ENCODE measurements at places on chromosomes 6 and 20.

DNA sequence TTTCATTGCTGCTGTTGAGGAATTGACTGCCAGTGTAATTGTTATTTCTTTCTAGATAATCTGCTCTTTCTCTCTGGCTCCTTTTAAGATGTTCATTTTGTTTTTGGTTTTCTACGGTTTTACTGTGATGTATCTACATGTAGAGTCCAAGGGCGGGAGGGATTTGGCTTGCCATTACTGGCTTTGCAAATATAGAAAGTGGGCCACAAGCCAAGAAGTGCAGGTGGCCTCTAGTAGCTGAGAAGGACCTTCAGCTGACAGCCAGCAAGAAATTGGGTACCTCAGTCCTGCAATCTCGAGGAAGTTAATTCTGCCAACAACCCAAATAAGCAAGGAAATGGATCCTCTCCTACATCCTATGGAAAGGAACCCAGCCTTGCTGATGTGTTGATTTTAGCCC is 42.8 kb upstream of the GLP1R start:
- DNase-seq: no peak

GRCh38 chr6:147651249-147652063 is 143.0 kb downstream of the SAMD5 start:
- no peak for DNase-seq

DNA sequence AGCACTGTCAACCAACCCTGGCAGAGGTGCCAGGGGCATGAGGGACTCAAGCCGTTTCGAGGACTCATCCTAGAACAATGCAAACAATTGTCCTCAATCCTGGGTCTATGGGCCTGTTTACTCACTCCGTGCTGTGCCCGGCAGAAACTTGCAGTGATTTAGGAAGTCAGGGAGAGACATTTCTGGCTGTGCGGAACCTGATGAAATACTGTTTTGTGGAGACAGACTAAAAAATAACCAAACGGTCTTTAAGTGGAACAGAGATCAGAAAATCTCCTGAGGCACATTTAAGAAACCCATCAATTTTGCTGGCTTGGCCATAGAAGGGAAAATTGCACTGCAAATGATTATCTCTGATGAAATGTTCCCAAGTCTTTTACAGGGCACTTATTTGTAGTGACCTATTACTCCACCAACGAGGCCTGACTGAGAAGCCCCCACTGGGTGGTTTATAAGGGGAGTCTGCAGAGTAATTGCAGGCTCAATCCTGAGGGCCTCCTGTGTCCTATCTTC is 79.8 kb upstream of the KCNK16 start:
- no peak for DNase-seq

DNA sequence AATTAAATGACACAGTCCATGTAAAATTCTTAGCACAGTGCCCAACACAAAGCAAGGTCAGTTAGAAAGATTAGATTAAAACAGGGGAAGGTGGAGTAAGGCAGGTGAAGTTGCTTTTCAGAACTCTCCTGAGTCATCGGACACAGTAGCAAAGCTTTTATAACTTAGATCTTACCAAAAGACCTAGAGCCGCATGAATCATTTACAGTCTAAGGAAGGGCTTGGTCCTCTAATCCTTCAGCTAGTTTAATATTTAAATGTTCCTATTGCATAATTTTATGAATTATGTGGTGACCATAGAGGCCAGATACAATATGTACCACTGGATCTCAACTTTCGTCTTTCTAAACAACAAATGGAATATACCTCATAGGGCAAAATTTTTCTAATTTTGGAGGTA is 202.1 kb upstream of the SNX9 start:
- no peak for DNase-seq

DNA sequence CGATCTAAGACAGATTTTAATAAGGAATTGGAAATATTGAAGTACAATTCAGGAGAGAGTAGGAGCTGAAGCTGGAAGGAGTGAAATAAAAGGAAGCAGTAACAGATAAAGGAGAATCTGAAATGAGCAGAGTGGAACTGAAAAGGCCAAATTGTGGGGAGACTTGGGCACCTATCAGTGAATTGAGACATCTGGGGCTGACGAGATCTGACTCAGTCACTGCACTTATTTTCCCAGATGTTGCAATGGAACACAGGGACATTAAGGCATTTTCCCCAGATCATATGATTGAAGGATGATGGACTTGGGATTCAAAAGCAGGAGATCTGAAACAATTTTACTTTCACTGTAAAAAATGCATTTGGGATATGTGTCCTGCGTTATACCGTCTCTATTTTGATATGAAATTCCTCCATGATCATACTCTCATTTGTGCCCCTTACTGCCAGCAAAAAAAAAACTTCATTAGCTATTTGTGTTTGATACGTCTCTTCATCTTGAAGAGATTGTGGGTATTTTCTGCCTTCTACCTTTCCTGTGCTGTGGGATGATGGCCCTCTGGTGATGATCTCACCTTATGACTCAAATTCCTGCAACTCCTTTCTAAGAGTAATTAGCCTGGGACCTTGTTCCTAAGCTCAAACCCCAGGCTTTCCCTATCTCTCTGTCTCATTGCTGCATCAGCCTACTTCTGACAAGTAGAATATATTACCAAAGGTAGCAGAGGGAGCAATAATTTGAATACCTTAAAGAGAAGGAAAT is 278.5 kb upstream of the MAN1A1 start:
- DNase-seq: no peak

DNA sequence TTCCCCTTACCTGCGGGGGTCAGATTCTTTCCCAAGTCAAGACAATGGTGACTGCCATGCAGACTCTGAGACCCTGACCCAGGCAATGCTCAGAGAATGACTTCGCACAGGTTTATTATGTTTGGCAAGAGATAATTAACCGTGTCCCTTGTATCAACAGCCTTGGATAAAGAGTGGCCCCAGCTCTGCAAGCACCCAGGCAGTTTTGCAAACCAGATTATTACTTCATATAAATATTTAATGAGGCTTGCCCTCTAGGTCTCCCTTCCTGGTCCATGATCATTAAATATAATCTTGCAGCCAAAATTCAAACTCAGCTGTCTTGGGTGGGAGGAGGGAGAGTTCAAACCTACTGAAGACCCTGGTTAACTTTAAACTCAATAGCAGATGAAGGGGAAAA is 156.5 kb downstream of the ANKRD60 start:
- DNase-seq: no peak

- DNase-seq: no peak
Measured at GRCh38 chr20:60862601-60863000, 389.5 kb upstream of the CDH4 start.

GRCh38 chr20:62549029-62549428 is 73.2 kb upstream of the GATA5 start:
- no peak for DNase-seq

- no peak for DNase-seq
Measured at GRCh38 chr6:55957961-55958422, 82.6 kb upstream of the BMP5 start.

DNA sequence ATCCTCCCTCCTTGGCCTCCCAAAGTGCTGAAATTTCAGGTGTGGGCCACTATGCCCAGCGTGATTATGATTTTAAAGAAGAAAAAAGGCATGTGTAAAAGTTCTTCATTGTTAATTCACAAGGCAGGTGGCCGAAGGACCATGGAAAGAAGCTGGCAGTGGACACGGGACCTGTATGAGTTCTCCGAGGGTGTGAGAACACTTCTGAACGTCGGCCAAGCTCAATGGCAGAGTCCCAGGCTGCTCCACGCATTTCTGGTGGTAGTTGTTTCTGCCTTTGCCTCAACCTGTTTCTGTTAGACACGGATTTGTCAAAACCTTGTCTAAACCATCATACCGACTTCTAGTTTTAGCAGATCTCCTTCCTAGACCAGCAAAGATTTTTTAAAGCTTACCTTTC is 36.6 kb downstream of the IL20RA start:
- no peak for DNase-seq

DNA sequence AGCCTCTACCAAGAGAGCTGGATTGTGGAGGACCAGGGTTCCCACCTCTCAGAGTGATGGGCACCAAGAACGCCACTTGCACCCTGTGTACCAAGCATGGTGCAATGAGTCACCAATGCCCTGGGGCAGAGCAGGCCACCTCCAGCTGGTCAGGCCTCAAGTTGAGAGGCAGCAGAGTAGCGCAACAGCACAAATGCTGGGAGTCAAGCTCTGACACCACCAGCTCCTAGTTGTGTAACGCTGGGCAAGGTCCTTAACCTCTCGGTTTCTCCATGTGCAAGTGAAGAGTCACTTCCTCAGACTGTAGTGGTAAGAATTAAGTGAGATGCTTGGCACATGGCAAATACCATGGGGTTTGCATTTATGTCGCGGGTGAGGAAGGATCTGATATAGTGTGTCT is 25.6 kb downstream of the GFOD1 start:
- no peak for DNase-seq

DNA sequence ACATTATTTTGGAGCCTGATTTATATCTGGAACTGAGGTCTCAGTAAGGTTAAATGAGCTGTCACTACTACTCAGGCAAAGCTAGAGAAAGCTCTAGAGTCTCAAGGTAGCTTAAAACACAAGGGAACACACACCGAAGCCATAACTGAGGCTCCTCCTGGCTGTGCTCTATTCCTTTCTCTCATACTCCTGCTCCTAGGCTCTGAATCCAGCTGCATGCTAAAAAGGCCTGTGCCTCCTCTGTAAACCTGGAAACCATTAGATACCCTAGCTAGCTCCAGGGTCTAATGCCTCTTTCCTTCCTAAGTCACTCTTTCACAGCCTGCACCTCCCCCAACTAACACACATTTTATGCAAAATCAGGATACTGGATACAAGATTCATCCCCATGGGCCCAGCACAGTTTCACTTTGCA is 17.1 kb downstream of the RIPOR2 start:
- DNase-seq: no peak

DNA sequence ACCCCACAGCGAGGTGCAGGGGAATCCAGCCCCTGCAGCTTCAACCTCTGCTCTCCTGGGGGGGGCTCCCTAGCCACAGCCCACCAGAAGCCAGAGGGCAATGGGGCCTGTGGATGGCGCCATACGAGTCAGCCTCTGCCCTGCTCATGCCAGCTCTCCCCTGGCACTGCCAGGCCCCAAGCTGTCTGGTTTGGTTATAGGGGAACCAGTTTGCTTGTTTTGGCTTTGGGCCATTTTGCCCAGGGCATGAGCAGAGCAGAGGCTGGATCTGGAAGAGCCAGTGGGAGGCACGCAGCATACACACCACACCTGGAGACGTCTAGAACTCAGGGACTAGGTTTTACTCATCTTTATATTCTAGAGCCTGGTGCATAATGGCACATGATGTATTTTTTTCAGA is 66.7 kb upstream of the SLC22A16 start:
- DNase-seq: no peak

DNA sequence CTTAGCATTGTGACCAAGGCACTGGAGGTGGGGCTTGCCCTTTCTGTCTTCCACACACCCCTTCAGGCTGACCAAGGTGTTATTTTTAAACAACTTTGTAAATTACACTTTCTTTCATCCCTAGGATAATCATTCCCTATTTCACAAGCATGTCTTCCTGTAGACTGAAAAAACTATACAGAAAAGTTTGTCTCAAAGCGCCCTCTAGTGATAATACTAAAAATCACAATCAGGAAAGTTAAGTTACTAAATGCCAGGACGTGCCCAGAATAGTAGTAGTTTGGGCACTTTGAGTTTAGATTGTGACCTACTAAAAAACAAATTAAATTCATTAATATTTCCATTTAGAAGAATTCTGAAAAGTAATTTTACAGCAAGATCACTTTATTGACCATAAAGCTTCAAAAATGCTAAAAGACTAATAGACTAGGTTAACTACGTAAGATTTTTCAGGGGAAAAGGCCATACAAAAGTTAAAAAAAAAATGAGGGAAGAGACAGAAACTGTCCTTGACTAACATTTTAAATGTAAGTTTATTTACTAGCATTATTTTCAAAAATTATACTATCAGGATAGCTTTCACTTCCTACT is 123.3 kb upstream of the DUSP22 start:
- DNase-seq: no peak

- DNase-seq: no peak
Measured at GRCh38 chr20:52965819-52966218, 6.3 kb upstream of the TSHZ2 start.

- DNase-seq: no peak
Measured at GRCh38 chr20:35106827-35107380, 14.3 kb upstream of the TRPC4AP start.

GRCh38 chr20:43840382-43841070 is 74.1 kb upstream of the TOX2 start:
- no peak for DNase-seq

- DNase-seq: no peak
Measured at GRCh38 chr6:157811476-157812173, 11.4 kb upstream of the SNX9 start.

GRCh38 chr6:11329726-11330412 is 97.4 kb upstream of the NEDD9 start:
- no peak for DNase-seq

GRCh38 chr20:58755062-58755697 is 62.6 kb downstream of the NPEPL1 start:
- DNase-seq: no peak

GRCh38 chr20:58614366-58614765 is 36.7 kb upstream of the STX16 start:
- DNase-seq: no peak

GRCh38 chr20:11110535-11110934 is 436.7 kb upstream of the JAG1 start:
- DNase-seq: no peak

DNA sequence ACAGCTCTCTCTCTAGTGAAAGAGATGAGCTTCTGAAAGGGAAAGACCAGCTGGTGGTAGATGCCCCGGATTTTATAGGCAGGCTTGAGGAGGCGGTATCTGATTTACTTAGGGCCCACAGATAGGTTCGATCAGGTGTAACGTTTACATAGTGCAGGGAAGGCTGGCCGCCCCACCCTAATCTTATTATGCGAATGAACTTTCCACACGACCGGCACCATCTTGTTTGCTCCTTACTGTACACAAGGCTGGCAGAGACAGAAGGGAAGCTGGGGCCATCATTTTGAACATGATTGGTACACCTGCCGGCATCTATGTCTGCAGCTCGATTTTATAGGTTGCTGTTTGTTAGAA is 212.0 kb upstream of the JARID2 start:
- no peak for DNase-seq

DNA sequence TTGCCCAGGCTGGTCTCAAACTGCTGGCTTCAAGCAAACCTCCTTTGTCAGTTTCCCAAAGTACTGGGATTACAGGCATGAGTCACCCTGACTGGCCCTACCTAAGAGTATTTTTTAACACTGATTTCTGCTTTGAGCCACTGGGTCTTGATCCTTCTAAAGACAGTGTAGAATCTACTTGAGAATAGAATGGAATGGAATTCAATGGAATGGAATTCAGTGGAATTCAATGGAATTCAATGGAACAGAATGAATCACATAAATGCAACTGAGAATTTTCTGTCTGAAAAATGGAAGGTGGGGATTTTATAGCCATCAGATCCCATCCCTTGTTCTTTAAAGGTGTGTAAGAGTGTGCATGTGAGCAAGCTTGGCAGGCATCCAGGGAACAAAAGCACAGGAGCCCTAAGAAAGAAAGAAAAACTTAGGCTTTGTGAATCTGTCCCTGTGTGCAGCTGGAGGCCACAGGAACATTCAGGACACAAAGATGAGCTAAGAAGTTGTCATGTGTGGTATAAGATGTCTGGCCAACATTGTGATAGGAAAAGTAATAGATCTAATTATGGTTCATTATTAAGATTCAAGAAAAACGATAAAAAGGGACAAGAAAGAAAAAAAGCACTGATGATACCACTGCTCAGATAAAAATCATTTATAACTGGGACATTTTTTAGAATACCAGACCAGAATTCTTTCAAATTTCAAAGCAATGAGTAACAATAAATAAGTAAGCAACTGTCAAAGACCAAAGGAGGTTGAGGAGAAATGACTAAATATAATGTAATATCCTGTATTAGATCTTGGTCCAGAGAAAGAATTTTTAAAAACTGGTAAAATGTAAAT is 681.0 kb upstream of the GJE1 start:
- no peak for DNase-seq

Data from NCI-H1417 treated with DMSO at 0.1 percent for 48 hours (cell line).